ENCODE measurements at places on chromosomes 4 and X.
A peak's percentile ranks its signal among the peaks of the same experiment; 100 is the strongest.

GRCh38 chr4:185269286-185269685 lies 59.9 kb downstream of the SNX25 start:
- DNase-seq: no peak

DNA sequence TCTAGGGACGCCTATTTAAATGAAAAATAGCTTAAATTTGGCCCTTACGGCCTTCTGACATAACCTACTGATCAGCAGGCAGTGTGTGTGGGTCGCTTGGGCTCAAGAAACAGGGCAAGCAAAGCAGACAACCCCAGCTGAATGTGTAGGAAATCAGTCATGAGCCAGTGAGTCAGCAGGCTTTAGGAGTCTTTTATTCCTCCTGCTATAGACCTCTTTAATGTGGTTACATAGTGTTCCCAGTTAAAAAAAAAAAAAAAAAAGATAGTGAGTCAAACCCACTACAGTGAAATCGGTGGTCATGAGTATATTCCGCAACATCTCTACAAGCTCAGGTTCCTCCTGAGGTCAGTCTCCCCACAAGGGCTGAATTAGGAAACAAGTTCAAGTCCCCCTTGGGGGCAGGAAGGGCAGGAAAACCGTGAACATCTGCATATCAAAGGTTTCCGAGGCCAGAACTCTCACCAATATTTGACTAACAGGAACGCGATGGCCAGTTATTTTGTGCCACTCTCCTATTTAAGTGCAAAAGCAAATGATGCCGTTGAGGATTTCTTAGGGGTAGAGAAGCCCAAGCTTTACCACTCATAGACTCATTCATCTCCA lies 32.7 kb downstream of the ACSL1 start:
- DNase-seq: no peak

DNA sequence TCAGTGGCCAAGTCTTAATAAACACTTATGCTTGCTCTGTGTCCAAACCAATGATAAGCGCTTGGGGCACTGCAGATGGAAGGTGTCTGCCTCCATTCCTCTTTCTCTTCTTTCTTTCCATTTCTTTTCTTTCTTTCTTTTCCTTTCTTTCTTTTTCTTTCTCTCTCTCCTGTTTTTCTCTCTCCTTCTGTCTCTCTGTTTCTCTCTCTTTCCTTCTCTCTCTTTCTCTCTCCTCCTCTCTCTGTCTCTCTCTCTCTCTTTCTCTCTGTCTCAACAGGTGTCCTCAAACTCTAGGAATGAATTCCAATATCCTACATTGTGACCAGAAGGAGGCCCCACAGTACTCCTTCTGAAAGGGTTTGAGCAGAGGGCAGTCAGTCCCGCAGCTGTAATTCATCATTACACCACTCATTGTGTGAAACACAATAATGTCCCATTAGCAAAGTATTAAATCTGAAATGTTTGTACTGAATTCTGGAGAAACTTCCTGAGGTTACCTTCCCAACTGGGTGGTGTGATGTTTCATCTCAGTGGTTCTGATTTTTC lies 66.5 kb upstream of the PAGE1 start:
- no peak for DNase-seq

DNA sequence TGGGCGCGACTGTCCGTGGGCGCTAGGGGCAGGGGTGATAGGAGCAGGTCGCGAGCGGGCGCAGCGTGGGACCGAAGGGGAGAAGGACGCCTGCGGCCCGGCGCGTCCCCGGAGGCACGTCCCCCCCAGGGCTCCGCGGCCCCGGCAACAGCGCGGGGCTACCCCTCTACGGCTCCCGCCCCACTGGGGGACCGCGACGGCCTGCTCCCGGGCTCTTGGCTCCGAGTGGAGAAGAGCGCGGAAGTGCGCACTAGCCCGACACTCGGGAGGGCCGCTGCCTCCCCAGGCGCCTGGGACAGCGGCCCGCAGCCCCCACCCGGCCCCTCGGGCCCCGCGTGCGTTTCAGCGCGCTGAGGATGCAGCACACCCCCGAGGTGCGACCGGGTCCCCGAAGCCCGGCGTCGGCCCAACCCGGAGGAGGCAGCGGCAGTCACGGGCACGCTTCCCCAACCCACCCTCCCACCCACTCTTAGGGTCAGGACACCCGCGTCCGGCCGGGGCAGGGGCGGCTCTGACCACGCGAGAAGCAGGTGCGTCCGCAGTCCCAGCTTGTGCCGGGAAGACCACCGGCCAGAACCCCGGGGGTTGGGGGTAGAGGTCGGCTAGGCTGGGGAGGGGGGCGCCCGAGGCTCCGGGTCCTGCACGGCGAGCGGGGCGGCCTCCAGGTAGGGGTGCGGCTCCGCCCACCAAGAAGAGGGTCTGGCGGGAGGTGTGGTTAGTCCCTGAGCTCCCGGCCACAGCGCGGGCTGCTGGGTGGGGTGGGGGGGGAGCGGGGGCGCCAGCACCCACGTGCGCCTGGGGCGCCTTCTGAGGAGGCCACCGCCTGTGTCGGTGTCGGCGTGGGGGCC lies 18.5 kb upstream of the NAT8L start:
- DNase-seq: no peak

GRCh38 chrX:101230636-101231035 lies 11.1 kb downstream of the DRP2 start:
- DNase-seq: no peak

- no peak for DNase-seq
These were observed 918 bp upstream of the FGFRL1 start for GRCh38 chr4:1010395-1011021.

- no peak for DNase-seq
These were observed 35.1 kb downstream of the EPHA5 start for GRCh38 chr4:65635051-65635821.

DNA sequence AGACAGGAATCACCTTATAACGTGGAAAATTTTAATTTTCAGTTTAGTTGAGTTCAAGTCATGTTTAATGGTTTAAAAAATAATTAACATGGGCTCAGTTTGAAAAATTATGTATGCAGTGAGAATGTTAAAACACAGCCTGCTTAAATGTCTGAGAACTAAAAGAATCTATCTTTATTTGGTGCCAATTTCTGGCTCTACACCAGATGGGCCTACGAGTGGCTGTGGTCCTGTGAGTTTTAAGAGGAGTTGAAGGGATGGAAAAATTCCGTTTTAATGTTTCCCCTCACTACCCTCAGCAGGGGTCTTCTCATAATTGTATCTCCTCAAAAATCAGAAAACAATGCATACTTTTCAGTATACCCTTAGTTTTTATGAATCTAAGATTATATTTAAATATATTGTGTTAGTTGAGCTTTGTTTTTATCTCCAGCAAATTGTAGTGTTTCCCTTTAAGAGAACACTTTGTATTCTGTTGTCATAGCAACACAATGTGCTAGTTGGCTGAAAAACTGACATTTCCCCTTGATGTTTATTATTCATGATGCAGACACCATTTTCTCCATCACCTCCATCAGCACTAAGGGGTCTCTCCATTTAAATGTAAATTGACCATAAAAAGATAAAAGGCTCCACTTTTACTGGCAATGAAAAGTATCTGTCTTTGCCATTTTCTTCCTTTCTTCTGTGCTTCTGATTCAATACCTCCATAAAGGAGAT lies 393.5 kb upstream of the GRIA3 start:
- DNase-seq: no peak

DNA sequence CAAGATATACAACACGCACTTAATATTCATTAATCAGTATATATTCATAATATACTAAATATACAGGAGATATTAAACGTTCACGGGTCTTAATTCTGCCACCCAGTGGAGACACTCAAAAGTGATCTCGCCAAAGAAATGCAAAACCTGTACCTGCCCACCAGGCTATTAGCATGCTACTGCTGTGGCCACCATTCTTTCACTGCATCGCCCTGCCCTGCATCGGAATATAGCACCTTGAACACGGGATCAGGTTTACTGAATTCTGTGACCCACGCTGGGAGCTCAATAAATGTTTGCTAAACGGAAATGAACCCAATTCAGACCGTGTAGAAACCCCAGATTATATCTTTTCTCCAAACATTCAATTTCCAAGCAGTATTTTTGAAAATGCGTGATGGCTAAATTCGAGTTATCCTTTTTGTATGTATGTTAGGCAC lies 840 bp upstream of the CLCN3 start:
- peak; percentile 59 for DNase-seq

GRCh38 chr4:18294846-18295245 lies 273.3 kb upstream of the LCORL start:
- DNase-seq: no peak

DNA sequence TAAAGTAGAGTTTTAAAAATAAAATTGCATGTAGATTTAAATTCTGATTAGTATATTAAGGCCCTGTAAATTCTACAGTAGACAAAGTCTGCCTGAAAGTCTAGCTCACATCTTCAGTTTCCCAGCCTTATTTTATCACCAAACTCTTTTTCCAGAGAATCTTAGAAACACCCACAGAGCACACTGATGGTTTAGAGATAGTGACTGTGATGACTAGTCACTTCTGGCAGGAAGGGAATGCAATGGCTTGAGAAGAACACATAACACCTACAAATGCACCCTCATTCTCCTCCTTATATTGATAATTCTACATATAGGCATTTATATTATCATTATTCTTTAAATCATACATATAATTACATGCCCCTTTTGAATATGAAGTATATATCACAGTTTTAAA lies 232.9 kb downstream of the ARAP2 start:
- peak; percentile 25 for DNase-seq

DNA sequence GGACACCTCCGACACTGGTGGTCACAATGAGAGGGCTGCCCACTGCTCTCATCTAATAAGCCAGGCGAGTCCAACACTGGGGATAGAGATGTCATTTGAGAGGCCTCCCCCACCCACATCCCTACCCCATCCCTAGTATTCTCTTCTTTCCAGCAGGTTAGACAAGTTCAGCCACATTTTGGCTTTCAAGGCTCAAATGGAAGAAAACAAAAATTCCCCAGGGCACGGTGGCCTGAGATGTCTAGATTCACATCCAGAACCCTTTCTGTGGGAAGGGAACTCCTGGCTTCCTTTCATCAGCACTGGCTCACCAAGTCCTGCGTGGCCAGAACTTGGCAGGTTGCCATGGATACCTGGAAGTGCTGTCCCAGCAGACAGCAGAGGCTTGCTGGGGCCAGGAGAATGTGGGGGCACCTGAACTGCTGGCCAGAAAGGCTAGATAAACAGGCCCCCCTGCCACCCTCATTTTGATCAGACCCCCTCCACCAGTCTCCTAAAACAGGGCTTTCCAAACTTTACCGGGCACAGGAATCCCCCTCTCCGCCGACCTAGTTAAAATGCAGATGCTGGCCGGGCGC lies 1.3 kb upstream of the NYX start:
- no peak for DNase-seq

DNA sequence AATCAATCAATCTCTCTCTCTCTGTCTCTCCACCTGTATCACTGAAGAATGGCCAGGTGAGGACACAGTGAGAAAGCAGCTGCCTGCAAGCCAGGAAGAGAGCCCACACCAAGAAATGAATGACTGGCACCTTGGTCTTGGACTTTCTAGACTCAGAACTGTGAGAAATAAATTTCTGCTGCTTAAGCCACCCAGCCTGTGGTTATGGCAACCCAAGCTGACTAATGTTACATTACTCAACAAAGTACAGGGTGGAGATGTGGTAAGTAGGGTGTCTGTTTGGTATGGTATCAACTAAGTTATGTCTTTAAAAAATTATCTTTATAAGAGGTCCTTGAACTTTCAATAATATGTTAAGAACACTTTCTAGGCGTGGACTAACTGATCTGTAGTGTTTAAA lies 159.3 kb downstream of the EPHA5 start:
- no peak for DNase-seq

- no peak for DNase-seq
These were observed 89.2 kb downstream of the NHS start for GRCh38 chrX:17464194-17464593.

DNA sequence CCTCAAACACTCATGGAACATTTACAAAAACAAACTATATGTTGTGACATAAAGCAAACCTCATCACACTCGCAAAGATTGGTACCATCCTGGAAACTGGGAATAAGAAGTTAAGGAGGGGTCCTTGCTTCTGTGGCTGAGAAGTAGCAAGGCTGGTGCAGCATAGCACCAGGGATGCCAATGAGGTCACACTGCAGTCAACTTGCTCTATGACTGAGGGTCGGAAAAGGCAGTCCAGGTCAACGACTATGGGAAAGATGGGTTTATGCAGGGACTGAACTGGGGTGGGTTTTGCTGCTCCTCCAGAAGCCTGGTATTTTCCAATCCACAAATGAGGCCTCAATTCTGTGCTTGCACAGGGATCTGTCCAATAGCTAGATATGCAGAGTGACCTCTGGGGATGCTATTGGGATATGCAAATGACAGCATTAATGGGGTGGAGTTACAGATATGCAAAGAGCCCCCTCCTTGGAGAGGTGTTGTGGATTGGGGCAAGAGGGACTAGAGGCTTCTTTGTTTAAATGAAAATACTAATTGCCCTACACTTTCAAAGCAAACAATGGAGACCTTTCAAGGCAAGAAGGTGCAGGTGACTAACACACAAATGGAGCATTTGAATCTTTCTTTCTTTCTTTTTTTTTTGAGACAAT lies 7.2 kb upstream of the IL13RA1 start:
- DNase-seq: no peak

DNA sequence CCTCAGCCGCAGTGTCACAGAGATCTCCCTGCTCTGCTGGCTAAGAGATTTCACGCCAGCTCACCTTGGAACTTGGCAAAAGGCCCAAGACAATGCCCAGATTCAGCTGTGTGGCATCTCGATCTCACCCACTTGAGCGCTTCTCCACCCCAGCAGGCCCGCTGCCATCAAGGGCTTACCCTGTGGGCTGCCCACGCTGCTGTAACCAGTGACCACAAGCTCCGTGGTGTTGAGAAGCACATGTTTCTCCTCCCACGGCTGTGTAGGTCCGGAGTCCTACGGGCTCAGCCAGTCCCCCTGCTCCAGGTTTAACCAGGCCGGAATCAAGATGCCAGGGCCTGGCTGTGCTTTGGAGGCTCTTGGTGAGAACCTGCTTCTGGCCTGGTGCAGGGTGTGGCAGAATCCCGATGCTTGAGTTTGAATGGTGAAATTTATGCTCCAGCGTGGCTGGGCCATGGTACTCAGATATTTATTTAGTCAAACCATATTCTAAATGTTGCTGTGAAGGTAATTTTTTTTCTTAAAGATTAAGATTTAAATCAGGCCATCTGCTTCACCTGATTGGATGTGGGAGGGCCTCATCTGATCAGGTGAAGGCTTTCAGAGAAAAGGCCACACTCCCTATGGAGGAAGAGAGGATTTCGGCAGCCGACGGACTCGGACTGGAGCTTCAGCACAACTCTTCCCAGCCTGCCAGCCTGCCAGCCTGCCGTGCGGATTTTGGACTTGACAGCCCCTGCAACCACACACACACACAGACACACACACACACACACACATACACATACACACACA lies 24.8 kb upstream of the ADRA2C start:
- no peak for DNase-seq

- DNase-seq: no peak
These were observed 1192.1 kb upstream of the PRKX start for GRCh38 chrX:4905576-4905975.

DNA sequence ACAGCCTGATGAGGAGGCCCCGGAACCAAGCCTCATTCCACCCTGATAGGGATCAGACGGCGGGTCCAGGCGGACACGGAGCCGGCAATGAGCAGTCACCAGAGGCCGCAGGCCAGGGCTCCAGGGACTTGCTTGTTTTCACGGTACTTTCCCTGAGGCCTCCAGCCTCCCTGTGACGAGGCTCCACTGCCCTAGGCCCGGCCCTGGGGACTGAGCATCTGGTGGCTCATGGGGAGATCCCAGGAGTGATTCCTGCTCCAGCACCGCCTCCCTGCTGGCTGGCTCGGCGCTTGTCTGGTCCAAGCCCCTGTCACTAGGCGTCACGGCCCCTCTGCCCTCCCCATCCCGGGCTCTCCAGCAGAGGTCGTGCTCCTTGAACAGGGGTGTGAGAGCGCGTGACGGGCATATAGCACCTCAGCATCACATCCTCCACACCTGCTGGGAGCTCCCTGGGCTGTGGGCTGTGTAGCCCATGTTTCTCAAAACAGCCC lies 14.1 kb downstream of the HTRA3 start:
- DNase-seq: no peak

- DNase-seq: no peak
These were observed 61.2 kb downstream of the ENOX2 start for GRCh38 chrX:130841776-130842175.
